ENCODE measurements at places on chromosomes 3 and 15.

GRCh38 chr3:46356276-46356675 lies 2.4 kb downstream of the CCR2 start:
- DNase-seq: no peak

DNA sequence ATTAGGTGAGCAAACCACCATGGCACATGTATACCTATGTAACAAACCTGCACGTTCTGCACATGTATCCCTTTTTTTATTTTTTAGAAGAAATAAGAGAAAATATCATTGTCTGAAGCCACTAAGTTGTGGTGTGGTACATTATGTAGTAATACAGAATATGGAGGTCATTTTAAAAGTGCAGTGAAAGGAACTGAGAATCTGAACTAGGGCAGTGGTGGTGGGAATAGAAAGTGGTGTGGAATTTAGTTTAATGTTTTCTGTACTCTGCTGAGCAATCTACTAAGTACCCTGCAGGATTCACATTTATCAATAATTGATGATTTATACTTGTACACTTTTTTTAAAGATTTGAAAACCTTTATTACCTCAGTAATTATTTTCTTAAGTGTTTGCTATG lies 283.5 kb downstream of the CHL1 start:
- no peak for DNase-seq

GRCh38 chr3:112437146-112438022 lies 61.9 kb downstream of the BTLA start:
- DNase-seq: peak; percentile 52

DNA sequence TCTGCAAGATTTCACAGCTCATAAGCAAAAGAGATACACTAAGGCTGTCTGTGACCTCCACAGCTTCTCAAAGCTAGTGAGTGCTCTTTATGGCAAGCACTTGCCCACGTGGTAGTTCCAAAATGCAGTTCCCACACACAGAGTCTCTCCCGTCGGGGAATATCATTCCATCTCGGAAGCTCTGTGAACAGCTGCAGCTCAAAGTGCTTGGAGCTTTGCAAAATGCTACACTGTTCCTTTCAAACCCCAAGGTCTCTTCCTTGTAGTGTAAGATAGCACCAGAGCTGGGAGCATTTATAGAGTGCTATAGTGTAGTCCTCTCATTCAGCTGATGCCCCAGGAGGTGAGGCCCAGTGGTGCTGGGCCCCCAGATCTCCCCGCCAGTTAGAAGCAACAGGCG lies 36.1 kb downstream of the ST6GAL1 start:
- DNase-seq: no peak

GRCh38 chr3:18425641-18426257 lies 610 bp upstream of the SATB1 start:
- no peak for DNase-seq

GRCh38 chr3:18825665-18826064 lies 322.6 kb upstream of the KCNH8 start:
- no peak for DNase-seq

- DNase-seq: peak; percentile 24
These were observed 26.1 kb downstream of the RPL39L start for GRCh38 chr3:187112934-187113793.

GRCh38 chr3:56369914-56370313 lies 98.4 kb downstream of the ERC2 start:
- peak; percentile 77 for DNase-seq

Data from mammary epithelial cell (primary cell).